ENCODE measurements at places on chromosomes 5 and 9. TPM values are rescaled to one million over a fixed set of nuclear protein-coding genes. Genes with fewer than 3 reads are reported as not detected.

The ACOT12 gene
- total RNA-seq = 2.2 TPM

The UNC13B gene
- total RNA-seq = 43.8 TPM

The CARD9 gene
- total RNA-seq = 1.3 TPM

The TENT4A gene
- 17.2 TPM for total RNA-seq

The EMB gene
- total RNA-seq = 13.7 TPM

The PRDM12 gene
- total RNA-seq = not detected

The NTRK2 gene
- 0.17 TPM for total RNA-seq

The ATP10B gene
- not detected for total RNA-seq

The ERMP1 gene
- 12.9 TPM for total RNA-seq

The DMGDH gene
- total RNA-seq = 2.5 TPM

The FAM120AOS gene
- 37.4 TPM for total RNA-seq

The RBM27 gene
- total RNA-seq = 27.8 TPM

The PCA3 gene
- total RNA-seq = not detected

The CEMIP2 gene
- 59.9 TPM for total RNA-seq

The NXNL2 gene
- total RNA-seq = 2.0 TPM

The ACER2 gene
- 1.6 TPM for total RNA-seq

The FRMPD1 gene
- total RNA-seq = not detected

The ABCA2 gene
- total RNA-seq = 22.1 TPM

The C6 gene
- total RNA-seq = not detected

The NKD2 gene
- total RNA-seq = 4.6 TPM

The GLRA1 gene
- not detected for total RNA-seq

The ADAMTS6 gene
- 52.8 TPM for total RNA-seq

The CLINT1 gene
- 84.5 TPM for total RNA-seq

The REEP5 gene
- total RNA-seq = 36.8 TPM

The SMIM33 gene
- total RNA-seq = not detected

The PRR16 gene
- total RNA-seq = 9.3 TPM

The TMC1 gene
- not detected for total RNA-seq

The SLC27A4 gene
- 10.6 TPM for total RNA-seq

The PTTG1 gene
- 402 TPM for total RNA-seq

The HMHB1 gene
- total RNA-seq = not detected

Data from smooth muscle cell of trachea (primary cell).